ENCODE measurements at places on chromosomes 6 and 20.

DNA sequence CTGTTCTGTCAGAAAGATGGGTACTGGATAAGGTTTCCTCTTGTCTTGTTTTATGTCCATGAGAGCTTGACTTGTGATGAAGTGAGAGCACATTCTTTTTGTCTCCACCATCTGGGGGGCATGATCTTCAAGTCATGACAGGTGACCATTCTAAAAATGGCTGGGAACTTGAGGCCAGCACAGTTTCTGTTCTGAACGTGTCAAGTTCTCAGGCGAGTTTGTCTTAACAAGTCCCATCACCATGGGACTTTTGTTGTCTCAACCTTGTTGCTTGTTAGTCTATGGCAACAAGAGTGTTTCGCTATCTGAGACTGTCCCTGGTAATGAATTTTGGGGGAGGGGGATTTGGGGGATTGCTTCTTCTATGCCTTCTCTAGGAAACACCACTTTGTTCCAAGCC lies 25.6 kb upstream of the ENPP4 start:
- no peak for DNase-seq

DNA sequence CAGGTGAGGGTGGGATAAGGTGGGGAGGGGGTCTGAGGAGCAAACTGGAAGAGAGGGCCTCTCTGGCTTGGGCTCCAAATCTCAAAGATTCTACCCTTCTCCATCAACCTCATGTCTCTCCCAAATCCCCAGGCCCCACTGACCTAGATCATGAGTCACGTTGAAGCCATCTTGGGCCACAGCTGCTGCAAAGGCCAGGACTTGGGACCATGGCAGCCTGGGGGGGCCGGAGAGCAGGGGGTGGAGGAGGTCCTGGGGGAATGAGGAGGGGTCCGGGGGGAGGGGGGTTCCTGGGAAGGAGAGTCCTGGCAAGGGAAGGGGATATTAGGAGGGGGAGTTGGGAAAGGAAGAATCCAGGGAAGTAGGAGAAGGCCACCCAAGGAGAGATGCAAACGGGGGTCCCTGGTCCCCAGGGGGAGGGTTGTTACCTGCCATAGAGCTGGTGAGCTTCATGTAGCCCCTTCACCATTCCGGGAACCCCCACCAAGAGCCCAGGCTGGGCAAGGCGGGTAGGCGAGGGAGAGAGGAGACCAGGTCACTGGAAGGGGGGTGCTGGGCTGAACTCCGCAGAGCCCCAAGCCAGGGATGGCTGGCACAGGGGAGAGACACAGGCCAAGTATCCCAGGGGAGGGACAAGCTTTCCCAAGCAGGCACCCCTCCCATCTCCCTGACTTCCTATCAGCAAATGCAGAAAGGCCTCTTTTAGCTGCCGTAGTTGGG lies 12.7 kb downstream of the GGT7 start:
- no peak for DNase-seq

GRCh38 chr6:33929575-33930288 lies 125.9 kb upstream of the MLN start:
- no peak for DNase-seq

- no peak for DNase-seq
These were observed 585.3 kb upstream of the ARID1B start for GRCh38 chr6:156191895-156192294.

GRCh38 chr6:27528714-27529113 lies 55.8 kb upstream of the ZNF184 start:
- DNase-seq = no peak

DNA sequence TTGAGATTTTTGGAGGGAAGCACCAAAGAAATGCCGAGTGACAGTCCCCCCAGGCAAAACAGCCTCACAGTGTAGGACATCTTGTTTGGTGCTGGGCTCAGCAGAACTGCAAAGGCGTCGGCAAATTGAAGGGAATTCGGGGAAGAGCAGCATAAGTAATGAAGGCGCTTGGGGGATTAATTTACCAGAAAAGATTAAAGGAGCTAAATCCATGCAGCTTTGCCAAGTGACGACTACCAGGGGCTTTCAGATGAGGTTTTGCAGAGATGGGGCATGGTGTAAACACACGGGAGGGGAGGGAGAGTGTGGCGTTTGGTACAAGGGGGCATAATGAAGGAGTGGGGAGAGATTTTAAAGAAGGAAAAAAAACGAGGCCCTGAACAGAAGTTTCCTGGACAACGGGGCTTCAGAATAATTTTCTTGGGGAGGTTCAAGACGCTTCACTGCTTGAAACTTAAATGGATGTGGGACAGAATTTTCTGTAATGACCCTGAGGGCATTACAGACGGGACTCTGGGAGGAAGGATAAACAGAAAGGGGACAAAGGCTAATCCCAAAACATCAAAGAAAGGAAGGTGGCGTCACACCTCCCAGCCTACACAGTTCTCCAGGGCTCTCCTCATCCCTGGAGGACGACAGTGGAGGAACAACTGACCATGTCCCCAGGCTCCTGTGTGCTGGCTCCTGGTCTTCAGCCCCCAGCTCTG lies 45.4 kb upstream of the CDH22 start:
- no peak for DNase-seq

GRCh38 chr6:797479-798077 lies 104.6 kb upstream of the EXOC2 start:
- DNase-seq = no peak

- DNase-seq = no peak
These were observed 9.3 kb downstream of the NUDT3 start for GRCh38 chr6:34383161-34383631.

GRCh38 chr6:16548121-16548520 lies 213.1 kb downstream of the ATXN1 start:
- no peak for DNase-seq

GRCh38 chr6:53159558-53159957 lies 10.9 kb upstream of the GCM1 start:
- no peak for DNase-seq

GRCh38 chr6:161169696-161170095 lies 104.2 kb downstream of the AGPAT4 start:
- DNase-seq = no peak

DNA sequence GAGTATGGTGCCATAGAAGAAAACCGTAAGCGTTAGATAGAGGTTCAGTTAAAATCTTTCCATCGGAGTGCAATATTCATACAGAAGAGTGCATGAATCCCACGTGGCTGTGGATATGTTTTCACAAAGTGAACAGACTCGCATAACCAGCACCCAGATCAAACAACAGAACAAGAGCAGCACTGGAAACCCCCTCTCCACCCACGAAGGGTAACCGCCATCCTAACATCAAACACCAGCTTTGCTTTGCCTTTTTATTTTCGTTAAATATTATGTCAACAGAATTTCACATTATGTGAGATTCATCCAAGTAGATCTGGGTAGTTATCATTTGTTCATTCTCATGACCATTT lies 4.7 kb downstream of the GTSF1L start:
- no peak for DNase-seq

- DNase-seq = no peak
These were observed 93.2 kb upstream of the MAN1A1 start for GRCh38 chr6:119442776-119443184.

DNA sequence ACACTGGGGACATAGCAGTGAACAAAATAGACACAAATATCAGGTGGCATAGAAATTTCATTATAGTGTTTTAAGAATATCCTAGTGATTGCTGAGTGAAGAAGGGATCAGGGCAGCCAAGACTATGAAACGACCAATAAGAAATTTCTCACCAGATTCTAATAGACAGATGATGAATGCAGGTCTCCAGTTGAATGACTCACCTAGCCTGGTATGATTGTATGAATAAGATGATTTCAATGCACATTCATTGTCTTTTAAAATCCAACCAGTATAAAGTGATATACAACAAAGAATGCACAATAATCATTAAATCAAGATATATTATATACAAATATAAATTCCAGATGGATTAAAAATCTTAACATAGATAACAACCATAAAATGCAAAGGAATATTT lies 124.5 kb upstream of the TENT5A start:
- no peak for DNase-seq

DNA sequence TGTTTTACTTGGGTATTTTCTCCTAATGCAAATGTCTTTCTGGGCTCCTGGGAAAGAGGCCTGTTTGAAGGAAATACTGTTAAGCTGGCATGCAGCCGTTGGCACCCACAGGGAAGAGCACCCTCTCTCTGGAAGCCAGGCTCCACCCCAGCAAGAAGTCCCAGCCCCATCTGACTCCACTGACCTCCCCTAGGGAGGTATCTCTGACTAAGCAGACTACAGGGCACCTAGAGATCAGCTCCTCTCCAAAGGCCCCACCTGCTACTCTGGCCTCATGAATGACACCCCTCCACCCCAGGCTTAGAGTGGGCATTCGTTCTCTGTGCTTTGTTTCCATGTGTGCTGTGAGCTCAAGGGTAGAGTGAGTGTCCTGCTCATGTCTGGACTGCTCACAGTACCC lies 6.4 kb upstream of the MDGA1 start:
- DNase-seq = no peak

GRCh38 chr20:57600320-57601210 lies 19.7 kb downstream of the ZBP1 start:
- no peak for DNase-seq

- no peak for DNase-seq
These were observed 226.4 kb downstream of the TBC1D7 start for GRCh38 chr6:13101985-13102384.

DNA sequence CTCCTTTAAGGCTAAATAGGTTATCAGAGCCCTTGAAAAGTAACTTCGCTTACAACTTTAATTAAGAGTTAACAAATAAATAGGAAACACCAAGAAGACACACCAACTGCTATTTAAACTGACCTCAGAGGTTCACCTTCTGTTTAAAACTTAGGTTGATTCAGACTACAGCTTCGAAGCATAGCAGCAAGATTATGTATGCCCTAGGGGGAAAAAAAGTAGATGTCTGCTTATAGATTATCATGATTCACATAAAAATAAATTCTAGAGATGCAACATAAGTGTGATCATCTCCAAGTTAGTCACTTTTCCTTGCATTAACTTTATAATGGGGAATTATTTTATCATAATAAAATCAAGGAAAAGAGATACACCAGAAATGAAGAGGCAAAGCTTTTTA lies 8.9 kb downstream of the PNISR start:
- no peak for DNase-seq

DNA sequence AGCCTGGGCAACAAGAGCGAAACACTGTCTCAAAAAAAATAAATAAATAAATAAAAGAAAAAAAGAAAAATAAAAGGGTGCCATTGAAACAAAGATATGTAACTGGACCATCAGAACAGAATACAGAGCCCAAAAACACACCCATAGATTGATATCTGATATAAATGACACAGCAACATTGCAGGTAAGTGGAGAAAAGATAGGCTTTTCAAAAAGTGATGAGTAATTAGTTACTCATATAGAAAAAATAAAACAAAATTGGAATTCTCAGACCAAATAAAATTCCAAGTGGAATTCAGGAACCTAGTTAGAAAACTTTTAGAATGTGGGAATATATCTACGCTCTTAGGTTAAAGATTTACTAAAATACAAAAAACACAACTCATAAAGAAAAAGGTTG lies 60.6 kb upstream of the CHD6 start:
- DNase-seq = no peak

DNA sequence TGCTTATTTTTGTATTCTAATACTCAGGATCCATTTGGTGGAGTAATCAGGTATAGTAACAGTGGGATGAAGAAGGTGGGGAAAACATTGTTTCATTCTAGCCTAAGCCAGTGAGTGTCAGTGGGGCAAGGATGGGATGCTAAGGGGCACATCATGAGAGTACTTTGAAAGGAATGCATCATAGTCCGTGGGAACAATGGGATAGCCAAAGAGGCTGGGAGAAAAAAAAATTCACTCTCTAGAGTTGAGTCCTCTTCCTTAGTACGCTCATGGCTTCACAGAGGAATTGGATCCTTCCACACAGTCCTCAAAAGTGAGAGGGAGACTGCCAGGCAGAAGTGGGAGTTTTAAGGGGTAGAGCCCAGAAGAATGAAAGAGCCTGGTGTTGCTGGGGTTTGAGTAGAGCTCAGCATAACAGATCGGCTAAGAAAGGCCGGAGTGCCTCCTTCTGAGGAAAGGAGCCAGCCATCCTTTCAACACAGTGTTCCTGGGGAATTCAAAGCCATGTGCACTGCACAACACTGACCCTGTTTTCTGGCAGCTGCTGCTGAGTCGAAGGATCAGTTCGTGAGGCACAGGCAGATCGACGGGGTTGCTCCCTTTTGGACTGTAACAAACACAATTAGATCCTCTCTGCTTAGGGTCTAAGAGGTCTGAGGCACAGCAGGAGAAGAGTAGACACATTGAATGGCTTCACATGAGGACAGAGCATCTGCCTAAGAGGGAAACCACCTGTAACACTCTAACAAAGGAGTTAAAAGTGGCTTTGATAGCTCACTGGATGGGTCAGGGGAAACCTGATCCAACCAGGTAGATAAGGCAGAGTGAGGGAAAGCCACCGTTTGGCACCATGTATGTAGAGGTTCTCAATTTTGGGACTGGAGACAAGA lies 61.2 kb downstream of the ELOVL5 start:
- no peak for DNase-seq

DNA sequence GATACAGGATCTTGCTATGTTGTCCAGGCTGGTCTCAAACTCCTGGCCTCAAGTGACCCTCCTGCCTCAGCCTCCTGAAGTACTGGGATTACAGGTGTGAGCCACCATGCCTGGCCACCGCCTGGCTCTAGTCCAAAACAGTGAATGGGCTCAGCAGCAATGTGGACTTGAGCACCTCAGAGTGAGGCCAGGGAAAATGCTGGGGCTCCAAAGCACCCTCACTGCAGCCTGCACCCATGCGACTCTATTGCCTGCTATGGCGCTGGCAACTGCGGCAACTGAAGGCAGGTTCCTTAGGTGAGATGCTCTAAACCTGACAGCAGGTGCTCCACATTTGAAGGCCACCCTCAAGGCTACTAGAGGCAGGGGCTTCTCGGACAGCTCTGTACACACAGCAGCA lies 26.5 kb downstream of the MAP1LC3A start:
- no peak for DNase-seq

- no peak for DNase-seq
These were observed 896.8 kb downstream of the EPHA7 start for GRCh38 chr6:92522589-92522988.

DNA sequence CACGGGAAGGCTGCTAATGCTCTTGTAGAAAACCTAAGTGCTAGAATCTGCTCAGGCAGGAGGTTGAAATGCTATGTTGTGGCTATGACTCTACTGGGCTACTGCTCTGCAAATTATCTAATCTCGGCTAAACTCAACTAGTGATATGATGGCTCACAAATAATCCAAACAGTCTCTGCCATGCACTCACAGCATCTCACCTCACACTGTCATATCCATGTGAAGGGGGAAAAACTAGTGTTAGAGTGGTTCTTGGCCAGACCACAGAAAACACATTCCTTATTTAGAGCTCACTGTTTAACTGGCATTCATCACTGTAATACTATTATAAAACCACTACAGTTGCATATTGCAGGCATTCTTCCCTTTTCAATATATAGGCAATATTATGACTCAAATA lies 81.8 kb upstream of the DST start:
- DNase-seq = no peak

DNA sequence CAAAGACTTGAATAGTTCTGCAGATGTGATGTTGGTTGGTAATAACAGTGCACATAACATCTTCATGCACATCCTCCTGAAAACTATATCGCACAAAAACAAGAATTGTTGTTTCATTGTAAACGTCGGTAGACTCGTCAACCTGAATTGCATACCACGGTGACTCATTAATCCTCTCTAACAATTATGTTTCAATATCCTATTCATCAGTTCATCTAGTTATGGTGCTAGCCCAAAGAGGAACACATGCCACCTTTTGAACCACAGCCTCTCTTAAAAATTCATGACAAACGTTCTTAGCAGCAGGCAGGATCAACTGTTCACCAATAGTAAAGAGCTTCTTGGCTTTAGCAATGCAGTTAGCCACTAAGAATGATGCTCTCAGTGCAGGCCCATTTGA lies 25.0 kb downstream of the CRYBG1 start:
- no peak for DNase-seq
